Activated CD4-positive, alpha-beta memory T cell treated with anti-CD3 and anti-CD28 coated beads for 36 hours (primary cell): ENCODE measurements at places on chromosomes 11 and 22. TPM values are rescaled to one million over a fixed set of nuclear protein-coding genes. Genes with fewer than 3 reads are reported as not detected.

DNA sequence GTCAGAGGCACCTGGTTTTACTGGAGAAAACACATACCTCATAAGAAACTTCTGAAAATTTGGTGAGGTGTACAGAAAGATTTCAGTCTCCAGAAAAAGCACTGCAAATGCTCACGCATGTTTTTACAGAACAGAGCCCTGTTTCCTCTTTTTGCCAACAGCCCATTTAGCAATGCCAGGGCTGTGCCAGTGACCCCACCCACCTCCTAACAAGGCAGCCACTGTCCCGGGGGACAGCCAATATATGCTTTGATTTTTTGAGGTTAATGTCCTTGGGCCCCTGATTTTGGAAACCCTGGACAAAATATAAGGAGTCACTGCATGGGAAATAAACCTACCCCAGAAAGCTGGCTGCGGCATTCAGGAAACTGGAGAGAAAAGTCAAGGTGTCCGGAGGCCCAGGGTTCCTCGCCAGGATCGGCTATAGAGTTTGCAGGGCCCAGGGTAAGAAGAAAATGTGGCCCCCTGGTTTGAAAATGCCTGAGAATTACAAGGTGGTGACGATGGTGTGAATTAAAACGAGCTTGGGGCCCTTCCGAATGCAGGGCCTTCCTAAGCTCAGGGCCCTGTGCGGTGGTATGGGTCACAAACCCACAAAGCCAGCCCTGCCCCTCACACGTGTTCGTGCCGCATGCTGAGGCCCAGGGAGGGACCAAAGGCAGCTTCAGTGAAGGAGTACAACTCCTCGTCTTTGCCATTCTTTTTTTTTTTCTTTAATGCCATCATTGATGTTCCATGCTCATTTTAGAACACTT, 71.1 kb upstream of the WNT7B start:
- DNase-seq: no peak

GRCh38 chr11:75507571-75507970, 18.2 kb downstream of the GDPD5 start:
- no peak for DNase-seq

DNA sequence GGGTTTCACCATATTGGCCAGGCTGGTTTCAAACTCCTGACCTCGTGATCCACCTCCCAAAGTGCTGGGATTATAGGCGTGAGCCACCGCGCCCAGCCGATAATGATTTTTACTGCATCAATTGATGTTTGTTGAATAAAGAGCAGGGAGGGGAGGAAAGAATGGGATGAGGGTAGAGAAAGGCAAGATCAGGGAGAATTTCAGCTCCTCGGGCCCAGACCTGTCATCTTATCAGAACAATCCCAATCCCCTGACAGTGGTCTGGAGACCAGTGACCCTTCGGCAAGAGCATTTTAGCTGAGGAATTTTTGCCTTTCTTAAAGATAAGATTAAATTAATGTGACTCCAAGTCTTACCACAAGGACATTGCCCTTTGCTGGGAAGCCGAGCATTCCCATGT, 15.0 kb upstream of the ANO1 start:
- no peak for DNase-seq

DNA sequence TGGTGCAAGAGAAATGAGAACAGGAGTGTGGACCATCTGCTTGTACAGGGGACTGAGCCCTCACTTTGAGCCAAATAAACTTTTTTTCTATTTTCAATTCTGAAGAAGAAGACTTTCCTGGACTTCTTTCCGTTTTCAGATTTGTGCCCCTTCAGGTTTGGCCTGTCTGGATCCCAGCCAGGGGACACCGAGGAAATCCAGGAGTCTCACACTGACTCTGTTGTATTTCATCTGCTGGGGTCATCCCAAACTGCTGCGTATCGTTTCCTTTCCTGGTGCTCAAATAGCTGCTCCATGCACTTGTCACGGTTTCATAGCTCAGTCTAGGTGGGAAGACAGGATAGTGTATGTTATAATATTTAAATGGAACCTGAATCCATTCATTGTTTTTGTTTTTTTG, 51.7 kb downstream of the GGTLC2 start:
- no peak for DNase-seq

The MS4A3 gene
- total RNA-seq: not detected

- DNase-seq: peak; percentile 44
Observed at GRCh38 chr11:128520888-128521681, 66.3 kb downstream of the ETS1 start.

GRCh38 chr11:86070142-86071056, 1.5 kb upstream of the PICALM start:
- peak; percentile 29 for DNase-seq

The TSGA10IP gene
- not detected for total RNA-seq

The LMNTD2 gene
- 3.9 TPM for total RNA-seq

DNA sequence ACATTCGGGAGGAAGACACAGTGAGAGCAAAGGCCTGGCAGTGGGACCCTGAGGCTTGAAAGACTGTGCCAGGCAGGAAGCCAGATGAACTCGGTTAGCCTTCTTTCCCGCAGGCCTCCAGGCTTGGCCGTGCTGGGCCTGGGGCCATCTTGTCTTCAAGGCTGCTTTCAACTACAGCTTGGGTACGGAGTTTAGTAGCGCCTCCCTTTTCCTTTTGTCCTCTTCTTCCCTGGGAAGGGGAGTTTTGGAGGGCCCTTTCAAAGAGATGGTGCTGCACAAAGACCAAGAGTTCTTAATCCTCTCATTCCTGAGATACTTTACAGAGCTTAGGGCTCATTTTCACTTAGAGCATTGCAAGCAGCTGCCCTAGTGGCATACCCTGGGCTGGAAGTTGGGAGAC, 87.5 kb downstream of the TP53I11 start:
- no peak for DNase-seq

The CHRM1 gene
- total RNA-seq: not detected

GRCh38 chr11:9396752-9397151, 12.3 kb downstream of the IPO7 start:
- DNase-seq: no peak

The APOA4 gene
- not detected for total RNA-seq

GRCh38 chr11:57801183-57801485, 39.5 kb downstream of the CTNND1 start:
- no peak for DNase-seq

The SYCE3 gene
- 1.0 TPM for total RNA-seq

DNA sequence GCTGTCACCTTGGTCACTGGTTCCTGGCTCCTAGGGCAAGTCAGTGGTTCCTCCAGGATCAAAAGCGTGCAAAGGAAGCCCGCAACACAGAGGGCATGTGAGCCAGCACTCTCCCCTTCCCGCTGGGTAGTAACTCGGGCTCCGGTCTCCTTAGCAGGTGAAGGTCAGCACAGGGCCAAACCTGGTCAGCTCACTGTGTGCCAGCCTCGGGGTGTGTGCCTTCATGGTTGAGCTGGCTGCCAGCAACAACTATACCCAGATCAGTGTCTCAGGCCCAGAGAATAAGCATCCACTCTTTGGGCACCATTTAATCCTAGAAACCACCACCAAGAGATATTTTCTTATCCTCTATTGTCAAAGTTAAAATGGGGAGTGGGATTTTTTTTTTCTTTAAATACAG, 16.1 kb upstream of the CCDC86 start:
- DNase-seq: no peak

DNA sequence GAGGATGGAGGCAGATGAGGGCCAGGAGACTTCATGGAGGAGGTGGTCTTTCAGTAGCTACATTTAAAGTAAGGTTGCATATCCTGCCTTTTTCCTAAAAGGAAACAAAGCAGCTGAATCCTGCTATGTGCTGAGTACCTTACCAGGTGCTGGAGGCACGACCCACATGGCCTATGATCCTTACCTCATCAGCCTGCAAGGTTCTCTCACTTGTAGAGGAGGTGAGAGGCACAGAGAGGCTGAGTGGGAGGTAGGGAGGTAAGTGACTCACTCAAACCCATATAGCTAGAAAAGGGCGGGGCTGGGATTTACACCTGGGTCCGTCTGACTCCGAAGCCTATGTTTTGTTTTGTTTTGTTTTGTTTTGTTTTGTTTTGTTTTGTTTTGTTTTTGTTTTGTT, 75.8 kb downstream of the BUD13 start:
- DNase-seq: peak; percentile 24
